Activated naive CD8-positive, alpha-beta T cell treated with anti-CD3 and anti-CD28 coated beads for 36 hours (primary cell): ENCODE measurements at places on chromosomes 13 and 19.
A peak's percentile ranks its signal among the peaks of the same experiment; 100 is the strongest.

- DNase-seq = no peak
Measured at GRCh38 chr19:29665826-29666577, 741 bp downstream of the PLEKHF1 start.

GRCh38 chr19:28386066-28386465, 826.9 kb downstream of the UQCRFS1 start:
- no peak for DNase-seq

- DNase-seq = no peak
Measured at GRCh38 chr19:4112367-4112766, 11.6 kb downstream of the MAP2K2 start.

DNA sequence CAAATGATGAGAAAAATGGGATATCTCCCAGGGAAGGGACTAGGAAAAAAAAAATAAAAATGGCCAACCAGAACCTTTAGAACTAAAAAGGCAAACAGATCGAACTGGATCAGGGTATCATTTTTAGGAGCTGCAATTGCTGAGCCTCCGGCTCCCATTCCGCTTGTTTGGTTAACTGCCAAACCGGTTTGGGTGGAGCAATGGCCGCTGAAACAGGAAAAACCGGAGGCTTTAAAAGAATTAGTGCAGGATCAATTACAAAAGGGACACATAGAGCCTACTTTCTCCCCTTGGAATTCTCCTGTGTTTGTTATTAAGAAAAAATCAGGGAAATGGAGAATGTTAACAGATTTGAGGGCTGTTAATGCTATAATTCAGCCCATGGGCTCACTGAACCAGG, 12.7 kb upstream of the ZNF443 start:
- no peak for DNase-seq

DNA sequence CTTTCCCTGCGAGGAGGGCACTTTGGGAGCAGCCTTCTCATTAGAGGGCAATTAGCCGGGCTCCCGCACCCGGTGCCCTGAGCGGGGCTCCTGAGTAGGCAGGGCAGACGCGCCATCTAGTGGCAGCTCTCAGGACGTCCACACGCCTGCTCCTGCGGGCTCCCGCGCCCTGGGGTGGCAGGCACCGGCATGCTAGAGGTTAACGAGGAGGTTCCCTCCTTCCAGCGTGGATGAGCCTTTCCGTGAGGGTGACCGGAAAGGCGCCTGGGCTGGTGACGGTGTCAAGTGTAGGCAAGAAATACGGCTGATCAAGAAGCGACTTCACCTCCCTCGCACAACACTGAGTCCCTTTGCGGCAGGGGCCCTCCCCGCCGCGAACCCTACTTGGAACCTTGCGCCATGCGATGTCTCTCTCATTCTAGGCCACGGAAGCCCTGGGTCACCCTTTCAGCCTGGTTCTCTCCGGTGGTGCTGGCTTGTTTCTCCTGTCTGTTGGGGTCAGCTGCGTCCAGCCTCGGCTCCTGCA, 67.7 kb downstream of the ALOX5AP start:
- peak; percentile 82 for DNase-seq

- DNase-seq = peak; percentile 67
Measured at GRCh38 chr19:2455851-2456570, 748 bp downstream of the LMNB2 start.
